SHP77 (cell line): ENCODE measurements at places on chromosomes 1 and 21.

GRCh38 chr1:12769031-12769430, 4.5 kb upstream of the PRAMEF12 start:
- no peak for DNase-seq

- DNase-seq, result peak; percentile 41
Measured at GRCh38 chr1:204503122-204503912, 8.7 kb upstream of the PIK3C2B start.

DNA sequence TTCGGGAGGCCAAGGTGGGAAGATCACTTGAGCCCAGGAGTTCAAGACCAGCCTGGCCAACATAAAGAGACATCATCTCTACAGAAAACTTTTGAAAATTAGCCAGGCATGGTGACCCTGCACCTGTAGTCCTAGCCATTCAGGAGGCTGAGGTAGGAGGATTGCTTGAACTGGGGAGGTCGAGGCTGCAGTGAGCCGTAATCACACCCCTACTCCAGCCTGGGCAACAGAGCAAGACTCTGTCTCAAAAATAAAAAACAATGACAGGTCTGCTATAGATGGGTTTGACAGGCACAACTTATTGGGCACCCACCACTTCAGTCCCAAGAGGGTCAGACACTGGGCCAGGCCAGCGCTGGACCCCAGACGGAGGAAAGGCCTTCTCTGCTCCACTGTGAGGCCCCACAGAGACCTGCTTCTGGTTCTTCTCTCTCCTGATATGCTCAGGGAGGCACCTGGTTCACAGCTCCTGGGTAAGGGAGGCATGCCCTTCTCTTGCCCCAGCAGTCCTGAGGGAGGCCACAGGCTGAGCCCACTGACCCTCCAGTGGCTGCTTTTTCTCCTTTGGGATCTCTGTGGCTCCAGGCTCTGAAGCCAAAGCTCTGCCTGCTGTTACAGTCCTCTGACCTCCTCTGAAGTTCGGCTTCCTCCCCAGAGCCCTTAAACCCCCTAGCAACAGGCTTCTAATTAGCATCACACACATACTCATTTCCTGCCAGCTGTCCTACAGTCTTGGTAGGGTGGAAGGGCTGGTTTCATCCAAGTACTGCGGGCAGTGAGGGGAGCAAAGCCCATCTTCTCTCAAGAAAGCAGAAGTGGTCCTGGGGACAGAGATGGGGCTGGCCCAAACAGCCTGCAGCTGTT, 14.4 kb downstream of the S100A16 start:
- DNase-seq, result peak; percentile 42

- DNase-seq, result no peak
Measured at GRCh38 chr1:42932442-42932941, 26.2 kb downstream of the SLC2A1 start.

- no peak for DNase-seq
Measured at GRCh38 chr1:159929155-159930051, 4.1 kb upstream of the TAGLN2 start.

DNA sequence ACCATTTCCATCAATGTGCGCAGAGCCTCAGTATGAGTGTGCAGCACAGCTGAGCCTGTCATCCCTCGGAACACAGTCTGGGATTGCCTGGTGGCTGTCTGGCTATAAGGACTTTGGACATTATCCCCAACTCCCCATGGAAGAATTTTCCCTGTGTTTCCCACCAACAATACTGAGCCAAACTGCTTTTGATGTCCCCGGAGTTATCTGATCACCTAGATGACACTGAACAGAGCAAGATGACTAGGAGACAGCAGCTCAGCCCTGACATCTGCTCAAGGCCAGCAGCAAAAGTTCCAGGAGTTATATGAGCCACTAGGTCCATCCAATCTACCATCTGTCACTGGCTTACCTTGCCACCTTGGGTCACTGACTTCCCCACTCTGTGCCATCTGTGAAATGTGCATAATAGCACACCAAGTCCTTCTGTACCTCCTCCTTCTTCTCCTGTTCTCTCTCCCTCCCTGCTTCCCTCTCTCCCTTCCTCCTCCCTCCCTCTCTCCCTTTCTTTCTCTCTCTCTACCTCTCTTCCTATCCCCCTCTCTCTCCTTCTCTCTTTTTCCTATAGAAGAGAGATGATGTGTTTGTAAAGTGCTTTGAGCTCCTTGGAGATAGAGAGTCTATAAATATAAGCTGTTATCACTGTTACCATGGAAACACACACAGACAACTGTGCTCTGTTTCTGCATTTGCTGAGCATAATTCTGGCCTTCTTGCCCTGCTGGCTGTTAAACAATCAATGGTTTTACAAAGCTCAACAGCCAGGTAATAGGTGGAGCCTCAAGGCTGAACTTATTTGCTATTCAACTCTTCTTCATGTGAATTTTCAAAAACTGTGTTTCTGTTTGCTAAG, 19.7 kb upstream of the ATP1B1 start:
- DNase-seq, result no peak

DNA sequence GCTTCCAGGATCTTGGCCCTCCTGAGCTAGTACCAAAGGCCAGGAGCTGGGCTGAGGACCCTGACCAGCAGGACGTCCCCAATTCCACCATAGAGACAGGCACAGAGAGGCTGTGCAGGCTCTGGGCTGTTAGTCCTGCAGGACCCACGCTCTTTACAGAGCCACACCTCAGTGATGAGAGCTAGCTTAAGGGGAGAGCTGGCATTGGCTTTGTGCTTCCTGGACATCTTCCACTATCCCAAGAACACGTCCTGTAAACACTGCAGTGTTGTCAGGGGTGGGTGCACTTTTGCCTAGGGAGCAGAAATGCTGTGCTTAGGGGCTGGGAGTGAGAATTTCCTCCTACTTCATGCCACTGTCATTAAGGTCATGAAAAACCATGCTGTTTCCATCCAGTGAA, 91.7 kb upstream of the EDN2 start:
- DNase-seq, result no peak

DNA sequence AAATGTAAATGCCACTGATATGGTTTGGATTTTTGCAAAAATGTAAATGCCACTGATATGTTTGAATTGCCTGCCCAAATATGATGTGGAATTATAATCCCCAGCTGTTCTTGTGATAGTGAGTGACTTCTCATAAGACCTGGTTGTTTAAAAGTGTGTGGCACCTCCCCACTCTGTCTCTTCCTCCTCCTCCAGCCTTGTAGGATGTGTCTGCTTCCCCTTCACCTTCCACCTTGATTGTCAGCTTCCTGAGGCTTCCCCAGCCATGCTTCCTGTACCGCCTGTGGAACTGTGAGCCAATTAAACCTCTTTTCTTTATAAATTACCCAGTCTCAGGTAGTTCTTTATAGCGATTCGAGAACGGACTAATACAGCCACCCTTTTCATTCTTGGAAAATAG, 1.3 kb upstream of the CCT8 start:
- DNase-seq, result no peak

- no peak for DNase-seq
Measured at GRCh38 chr21:27301220-27301619, 334.3 kb upstream of the ADAMTS5 start.

DNA sequence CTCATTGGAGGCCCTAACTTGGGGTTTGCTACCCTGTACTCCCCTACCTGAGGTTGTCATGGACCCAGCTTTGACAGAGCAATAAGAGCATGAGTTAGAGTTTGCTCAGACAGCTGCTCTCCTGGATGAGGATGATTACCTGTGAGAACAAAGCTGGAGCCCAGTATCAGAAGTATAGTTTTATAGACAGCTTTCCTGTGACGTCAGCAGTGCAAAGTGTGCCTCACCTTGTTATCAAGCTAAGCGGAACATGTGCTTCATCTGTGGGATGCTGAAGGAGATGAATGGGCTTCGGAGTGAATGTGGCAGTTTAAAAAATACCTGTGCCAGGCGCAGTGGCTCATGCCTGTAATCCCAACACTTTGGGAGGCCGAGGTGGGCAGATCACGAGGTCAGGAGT, 5.4 kb upstream of the WDR47 start:
- no peak for DNase-seq

GRCh38 chr1:17558954-17559614, 19.6 kb downstream of the ARHGEF10L start:
- no peak for DNase-seq

- DNase-seq, result peak; percentile 25
Measured at GRCh38 chr1:109499661-109500536, 6.0 kb downstream of the CYB561D1 start.

DNA sequence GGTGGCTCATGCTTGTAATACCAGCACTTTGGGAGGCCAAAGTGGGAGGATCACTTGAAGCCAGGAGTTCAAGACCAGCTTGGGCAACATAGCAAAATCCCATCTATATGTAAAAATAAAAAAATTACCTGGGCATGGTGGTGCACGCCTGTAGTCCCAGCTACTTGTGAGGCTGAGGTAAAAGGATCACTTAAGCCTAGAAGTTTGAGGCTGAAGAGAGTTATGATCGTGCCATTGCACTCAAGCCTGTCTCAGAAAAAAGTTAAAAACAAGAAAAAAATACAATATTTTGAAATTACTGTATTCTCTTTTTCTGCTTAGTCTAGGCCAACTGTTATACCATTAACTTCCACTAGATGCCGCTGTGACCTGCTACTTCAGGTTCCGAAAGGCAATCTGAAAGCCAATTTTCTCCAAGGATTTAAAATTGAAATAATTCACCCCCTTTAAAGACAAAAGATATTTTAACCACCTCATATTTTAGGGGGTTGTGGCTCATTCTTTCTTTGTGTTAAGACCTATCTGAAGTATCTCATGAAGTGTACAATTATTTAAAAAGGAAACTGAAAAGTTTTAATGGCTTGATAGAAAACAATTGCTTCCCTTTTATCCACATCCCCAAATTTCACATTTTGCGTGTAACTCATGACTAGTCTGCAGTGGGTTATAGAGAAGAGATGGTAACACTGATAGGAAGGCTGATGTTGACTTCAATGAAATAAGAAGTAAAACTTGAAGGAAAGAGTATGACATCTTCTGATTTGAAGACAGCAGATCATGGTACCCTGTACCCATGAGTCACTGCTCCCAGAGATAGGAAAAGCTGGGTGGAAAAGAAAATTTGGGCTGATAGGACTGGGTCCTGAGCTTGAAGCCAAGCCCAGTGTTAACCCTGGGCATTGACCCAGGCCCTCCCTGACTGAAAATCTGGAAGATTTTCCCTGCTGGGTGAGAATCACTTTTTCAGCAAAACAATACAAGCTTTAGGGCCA, 24.4 kb upstream of the CLDN14 start:
- peak; percentile 19 for DNase-seq

- DNase-seq, result no peak
Measured at GRCh38 chr1:214842856-214843255, 239.7 kb upstream of the KCNK2 start.

GRCh38 chr21:28230559-28230958, 762.1 kb downstream of the LTN1 start:
- no peak for DNase-seq

- no peak for DNase-seq
Measured at GRCh38 chr1:41842993-41843755, 75.5 kb downstream of the HIVEP3 start.

GRCh38 chr1:99361406-99361805, 97.1 kb downstream of the PLPPR4 start:
- no peak for DNase-seq

DNA sequence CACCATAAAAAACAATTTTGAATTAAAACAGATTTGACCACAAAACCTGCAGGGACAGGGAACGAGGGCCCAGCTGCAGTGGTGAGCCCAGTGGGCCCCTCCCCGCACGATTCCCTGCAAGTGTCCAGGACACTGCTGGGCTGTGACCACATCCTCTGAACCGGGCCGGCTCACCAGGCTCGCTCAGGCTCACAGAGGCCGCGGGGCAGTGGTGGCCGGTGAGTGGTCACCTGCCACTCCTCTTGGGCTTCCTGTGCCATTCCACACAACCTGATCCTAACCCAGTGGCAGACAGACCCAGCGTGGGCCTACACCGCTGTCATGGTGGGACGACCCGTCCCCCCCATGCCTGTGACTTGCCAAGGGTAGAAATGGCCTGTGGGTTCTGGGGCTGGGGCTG, 36.5 kb upstream of the RIPK4 start:
- no peak for DNase-seq

DNA sequence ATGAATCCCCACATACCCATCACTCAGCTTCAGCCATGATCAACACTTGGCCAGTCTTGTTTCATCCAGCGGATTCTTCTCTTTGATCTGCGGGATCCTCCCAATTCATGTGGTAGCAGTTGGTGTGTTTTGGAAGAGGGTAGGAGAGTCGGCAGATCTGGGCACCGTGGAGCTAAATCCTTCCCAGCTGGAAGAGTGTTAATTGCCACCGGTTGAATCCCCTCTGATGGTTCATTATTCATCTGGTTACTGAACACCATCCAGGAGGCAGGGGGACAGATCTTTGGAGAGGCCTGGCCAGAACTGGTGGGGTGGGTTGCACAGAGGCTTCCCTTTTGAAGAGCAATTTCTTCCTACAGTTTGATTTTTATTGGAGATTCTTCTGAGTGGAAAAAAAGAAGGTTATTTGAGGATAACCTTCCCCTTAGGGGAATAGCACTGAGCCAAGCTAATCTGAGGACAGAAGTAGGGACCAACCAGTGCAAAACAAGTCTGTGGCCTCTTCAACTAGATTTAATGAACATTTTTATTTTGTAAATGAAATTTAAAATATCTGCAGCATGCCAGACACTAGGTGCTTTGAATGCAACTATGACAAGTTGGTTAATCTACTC, 8.1 kb downstream of the NFASC start:
- DNase-seq, result no peak

- DNase-seq, result no peak
Measured at GRCh38 chr21:37386151-37386550, 19.6 kb downstream of the DYRK1A start.

DNA sequence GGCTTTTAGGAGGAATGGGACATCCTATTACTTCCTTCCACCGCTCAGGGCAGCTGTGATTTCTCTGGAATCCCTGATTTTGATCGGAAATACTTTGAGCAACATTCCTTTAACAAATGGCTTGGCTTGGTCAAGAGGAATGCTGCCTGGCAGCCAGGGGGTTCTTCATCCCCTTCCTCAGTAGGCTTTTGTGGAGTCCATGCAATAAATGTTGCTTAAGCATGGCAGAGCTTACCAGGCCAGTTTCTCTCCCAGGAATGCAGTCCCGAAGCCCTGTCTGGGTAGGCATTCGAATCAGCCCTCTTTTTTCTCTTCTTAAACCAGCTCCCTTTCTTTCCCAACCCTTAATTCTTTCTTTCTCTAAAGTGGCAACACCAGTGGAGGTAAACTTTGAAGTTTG, 177.1 kb upstream of the KIAA0040 start:
- DNase-seq, result no peak

DNA sequence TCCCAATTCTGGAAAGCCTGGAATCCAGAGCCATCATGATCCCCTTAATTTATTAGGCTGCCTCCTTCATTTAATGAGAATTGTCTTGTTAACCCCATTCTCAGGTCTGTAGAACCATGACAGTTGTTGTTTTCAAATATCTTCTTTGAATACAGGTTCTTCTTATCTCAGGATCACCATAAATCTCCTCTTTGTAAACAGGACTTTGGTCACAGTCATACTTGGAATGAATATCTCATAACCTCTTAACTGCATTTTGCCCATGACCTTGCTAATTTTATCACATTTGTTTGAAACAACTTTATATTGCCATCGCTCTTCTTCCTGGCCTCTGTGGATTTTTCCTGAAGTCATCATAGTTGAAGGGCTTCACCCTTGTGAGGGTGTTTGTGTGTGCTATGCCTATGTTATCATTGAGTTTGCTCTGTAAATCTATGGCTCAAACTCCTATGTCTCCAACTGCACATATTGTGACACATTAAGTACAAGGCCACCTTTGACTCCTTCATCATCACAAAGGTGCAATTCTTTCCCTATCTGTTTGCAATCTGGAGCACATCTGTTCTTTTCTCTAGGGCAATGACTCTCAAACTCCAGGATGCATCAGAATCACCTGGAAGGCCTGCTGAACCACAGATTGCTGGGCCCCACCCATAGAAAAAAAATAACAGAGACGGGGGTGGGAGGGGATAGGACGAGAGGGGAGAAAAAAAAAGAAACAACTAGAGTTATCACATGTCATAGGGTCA, 54.2 kb downstream of the FCRL5 start:
- no peak for DNase-seq

- no peak for DNase-seq
Measured at GRCh38 chr1:223649222-223649621, 16.3 kb downstream of the CAPN8 start.
